ENCODE measurements at places on chromosomes 3 and 15.
A peak's percentile ranks its signal among the peaks of the same experiment; 100 is the strongest.

- DNase-seq, result no peak
These were observed 142.3 kb upstream of the CHL1 start for GRCh38 chr3:54240-54639.

- DNase-seq, result no peak
These were observed 397.1 kb upstream of the KCNMB2 start for GRCh38 chr3:178139116-178139515.

GRCh38 chr15:29045717-29046116 lies 159.9 kb downstream of the APBA2 start:
- DNase-seq, result peak; percentile 38

DNA sequence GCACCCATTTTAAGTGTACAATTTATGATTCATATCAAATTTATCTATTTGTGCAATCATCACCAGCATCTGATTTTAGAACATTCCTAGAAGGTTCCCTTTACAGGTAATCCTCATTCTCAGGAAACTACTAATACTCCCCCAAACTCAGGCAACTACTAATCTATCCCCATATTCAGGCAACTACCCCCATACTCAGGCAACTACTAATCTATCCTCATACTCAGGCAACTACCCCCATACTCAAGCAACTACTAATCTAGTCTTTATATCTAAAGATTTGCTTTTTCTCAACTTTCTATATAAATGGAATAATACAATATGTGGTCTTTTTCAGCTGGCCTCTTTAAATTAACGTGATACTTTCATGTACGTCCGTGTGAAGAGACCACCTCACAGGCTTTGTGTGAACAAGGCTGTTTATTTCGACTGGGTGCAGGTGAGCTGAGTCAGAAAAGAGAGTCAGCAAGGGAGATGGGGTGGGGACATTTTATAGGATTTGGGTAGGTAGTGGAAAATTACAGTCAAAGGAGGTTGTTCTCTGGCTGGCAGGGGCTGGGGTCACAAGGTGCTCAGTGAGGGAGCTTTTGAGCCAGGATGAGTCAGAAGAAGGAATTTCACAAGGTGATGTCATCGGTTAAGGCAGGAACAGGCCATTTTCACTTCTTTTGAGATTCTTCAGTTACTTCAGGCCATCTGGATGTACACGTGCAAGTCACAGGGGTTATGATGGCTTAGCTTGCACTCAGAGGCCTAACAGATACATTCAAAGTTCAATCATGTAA lies 1444.5 kb upstream of the CADM2 start:
- no peak for DNase-seq

DNA sequence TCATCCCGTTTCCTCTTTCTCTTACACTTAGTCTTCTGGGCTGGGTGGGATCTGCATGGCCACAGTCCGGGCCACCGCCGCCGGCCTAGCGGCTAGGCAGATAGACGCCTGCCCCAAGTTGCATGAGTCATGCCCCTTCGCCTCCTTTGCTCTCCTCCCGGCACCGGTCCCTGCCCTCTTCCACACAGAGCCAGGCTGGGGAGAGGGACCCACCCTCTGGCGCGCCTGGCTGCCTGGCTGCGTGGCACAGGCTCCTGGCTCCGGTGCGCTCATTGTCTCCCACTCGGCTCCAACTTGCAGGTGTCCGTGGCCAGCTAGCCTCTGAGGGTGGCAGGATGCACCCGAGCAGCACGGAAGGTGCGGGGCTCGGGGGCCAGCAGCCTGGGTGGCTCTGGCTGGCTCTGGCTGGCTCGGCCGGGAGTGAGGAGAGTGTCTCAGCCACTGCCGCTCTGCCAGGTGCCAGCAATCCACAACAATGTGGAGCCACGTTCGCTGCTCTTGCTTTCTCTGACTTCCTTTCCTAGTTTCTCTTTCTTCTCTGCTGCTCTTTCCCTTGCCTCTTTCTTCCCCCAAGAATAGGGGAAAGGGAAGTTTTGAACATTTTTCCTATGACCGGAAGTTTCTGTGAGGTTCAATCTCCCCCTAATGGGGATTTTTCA lies 22.4 kb upstream of the MTHFS start:
- no peak for DNase-seq

GRCh38 chr3:150613709-150614480 lies 10.8 kb downstream of the SELENOT start:
- DNase-seq, result no peak

DNA sequence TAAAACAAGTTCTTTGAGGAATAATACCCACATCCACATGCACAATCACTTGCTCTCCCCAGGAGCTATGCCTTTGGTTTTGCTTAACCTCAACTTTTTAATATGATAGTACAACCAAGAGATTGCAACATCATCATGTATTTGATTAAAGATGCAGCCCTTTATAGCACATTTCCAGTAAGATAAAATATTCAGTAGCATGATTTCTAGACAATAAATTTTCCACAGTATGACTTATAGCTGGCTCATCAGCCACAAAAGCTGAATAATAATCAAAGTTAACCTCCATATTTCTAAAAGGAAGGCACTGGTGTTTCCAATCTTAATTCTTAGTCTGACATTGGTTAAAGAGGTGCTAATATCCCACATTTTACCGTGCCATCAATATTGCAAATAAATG lies 622.5 kb downstream of the TBL1XR1 start:
- DNase-seq, result no peak

- DNase-seq, result no peak
These were observed 127.2 kb downstream of the ARNT2 start for GRCh38 chr15:80531388-80531787.

GRCh38 chr15:63891079-63891767 lies 57.5 kb upstream of the HERC1 start:
- DNase-seq, result peak; percentile 85

GRCh38 chr3:65728138-65728537 lies 310.6 kb downstream of the MAGI1 start:
- DNase-seq, result no peak

DNA sequence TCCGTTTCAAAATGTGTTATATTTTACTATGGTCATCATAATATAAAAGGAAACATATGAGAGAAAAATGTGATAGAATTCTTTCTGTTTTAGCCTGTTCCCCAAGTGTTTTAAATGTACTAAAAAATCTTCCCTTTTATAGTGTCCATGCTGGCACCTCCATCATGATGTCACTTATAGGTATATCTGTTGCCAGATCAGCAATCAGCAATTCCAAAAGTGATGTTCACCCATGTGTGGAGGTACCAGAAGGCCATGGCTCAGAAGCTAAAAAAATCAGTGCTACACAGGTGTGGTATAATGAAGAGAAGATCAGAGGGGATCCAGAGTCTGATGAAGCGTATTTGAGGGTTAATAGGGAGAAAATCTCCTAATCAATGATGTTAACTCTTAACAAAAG lies 1.1 kb upstream of the GPR15 start:
- DNase-seq, result no peak

- DNase-seq, result no peak
These were observed 98.5 kb upstream of the C3orf80 start for GRCh38 chr3:160126761-160127160.

GRCh38 chr15:74548241-74548640 lies 7.2 kb downstream of the ARID3B start:
- no peak for DNase-seq

All from activated CD4-positive, alpha-beta memory T cell treated with anti-CD3 and anti-CD28 coated beads for 36 hours (primary cell).